ENCODE measurements at places on chromosomes 7 and 10.

- peaks cover 13% of the 10 kb centered on the region for H3K4me1 ChIP-seq
- H3K4me3 ChIP-seq, result no peak overlapping the region
- no peak for DNase-seq
- no peaks in the 10 kb centered on the region for H3K27me3 ChIP-seq
- no peaks in the 10 kb centered on the region for H3K36me3 ChIP-seq
- H3K27ac ChIP-seq, result peak overlapping the region; percentile 89
Observed at GRCh38 chr7:150955519-150956394, 22.4 kb downstream of the KCNH2 start.

DNA sequence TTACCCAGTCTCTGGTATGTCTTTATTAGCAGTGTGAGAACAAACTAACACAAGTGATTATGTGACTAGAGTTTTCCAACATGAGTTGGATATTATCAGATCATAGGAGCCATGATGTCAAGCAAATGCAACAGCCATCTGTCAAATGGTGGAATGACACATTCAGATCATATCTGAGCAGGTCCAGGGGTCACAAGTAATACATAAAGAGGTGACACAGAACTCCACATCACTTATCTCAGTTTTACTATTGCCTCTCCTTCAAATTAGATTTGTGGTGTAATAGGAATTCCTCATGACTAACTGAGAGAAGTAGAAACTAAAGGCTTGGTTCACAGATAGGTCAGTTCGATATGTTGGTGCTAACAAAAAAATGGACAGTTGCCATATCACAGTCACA, 12.2 kb upstream of the SAMD9L start:
- H3K36me3 ChIP-seq, result no peaks in the 10 kb centered on the region
- H3K27me3 ChIP-seq, result peaks cover 54% of the 10 kb centered on the region
- H3K27ac ChIP-seq, result no peak overlapping the region
- DNase-seq, result no peak
- H3K4me1 ChIP-seq, result no peaks in the 10 kb centered on the region

DNA sequence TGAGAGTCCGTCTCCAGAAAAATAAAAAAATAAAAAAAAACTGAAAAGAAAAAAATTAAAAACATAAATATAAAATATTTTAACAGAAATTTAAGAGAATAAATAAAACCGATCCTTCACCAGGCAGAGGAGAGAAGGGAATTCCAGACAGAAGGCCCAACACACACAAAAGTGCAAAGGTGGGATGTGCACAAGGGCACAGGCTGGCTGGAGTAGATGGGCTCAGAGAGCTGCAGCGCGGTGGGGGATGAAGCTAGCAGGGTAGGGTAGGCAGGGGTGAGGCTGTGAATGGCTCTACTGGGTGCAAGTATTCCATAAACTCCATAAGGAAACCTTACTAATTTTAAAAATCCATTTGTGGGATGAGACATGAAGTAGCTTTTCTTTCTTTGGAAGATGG, 15.7 kb upstream of the ARPC1A start:
- no peaks in the 10 kb centered on the region for H3K27me3 ChIP-seq
- H3K36me3 ChIP-seq, result peaks cover 4% of the 10 kb centered on the region
- no peak for DNase-seq
- no peak overlapping the region for H3K4me3 ChIP-seq

DNA sequence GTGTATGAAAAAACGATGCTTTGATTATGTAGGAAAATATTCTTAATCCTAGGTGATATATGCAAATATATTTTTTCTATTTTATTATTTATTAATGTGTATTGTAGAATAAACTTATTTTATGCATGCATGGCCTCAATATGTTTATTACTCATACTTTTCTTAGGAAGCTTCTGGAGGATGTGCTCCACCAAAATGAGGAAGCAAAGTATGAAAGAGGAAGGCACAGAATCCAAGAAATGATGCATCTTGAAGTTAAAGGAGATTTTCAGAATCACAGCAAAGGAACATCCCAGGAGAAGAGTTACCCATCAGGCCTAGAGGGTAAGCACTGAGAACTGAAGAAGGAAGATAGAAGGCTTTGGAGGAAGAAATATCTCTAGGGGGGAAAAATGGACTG, 35.0 kb upstream of the MRPS16 start:
- H3K27ac ChIP-seq, result no peak overlapping the region
- H3K36me3 ChIP-seq, result peaks cover 2% of the 10 kb centered on the region
- no peak overlapping the region for H3K4me3 ChIP-seq
- H3K27me3 ChIP-seq, result no peaks in the 10 kb centered on the region

GRCh38 chr7:130893441-130893894, 159.5 kb upstream of the KLF14 start:
- H3K27me3 ChIP-seq, result no peaks in the 10 kb centered on the region
- H3K27ac ChIP-seq, result no peak overlapping the region
- peaks cover 38% of the 10 kb centered on the region for H3K4me1 ChIP-seq
- H3K4me3 ChIP-seq, result no peak overlapping the region
- no peaks in the 10 kb centered on the region for H3K36me3 ChIP-seq

GRCh38 chr10:132685101-132685891, 100.7 kb downstream of the NKX6-2 start:
- H3K27ac ChIP-seq, result peak overlapping the region; percentile 43
- DNase-seq, result peak; percentile 40
- H3K27me3 ChIP-seq, result peaks cover 7% of the 10 kb centered on the region
- peaks cover 9% of the 10 kb centered on the region for H3K4me1 ChIP-seq
- peaks cover 3% of the 10 kb centered on the region for H3K36me3 ChIP-seq
- no peak overlapping the region for H3K4me3 ChIP-seq

- H3K27me3 ChIP-seq, result no peaks in the 10 kb centered on the region
- peak; percentile 47 for DNase-seq
Observed at GRCh38 chr7:64876792-64877713, 26.0 kb upstream of the ZNF273 start.

GRCh38 chr7:156941393-156942182, 7.9 kb upstream of the NOM1 start:
- H3K27me3 ChIP-seq, result peaks cover 24% of the 10 kb centered on the region
- DNase-seq, result no peak
- no peak overlapping the region for H3K4me3 ChIP-seq

DNA sequence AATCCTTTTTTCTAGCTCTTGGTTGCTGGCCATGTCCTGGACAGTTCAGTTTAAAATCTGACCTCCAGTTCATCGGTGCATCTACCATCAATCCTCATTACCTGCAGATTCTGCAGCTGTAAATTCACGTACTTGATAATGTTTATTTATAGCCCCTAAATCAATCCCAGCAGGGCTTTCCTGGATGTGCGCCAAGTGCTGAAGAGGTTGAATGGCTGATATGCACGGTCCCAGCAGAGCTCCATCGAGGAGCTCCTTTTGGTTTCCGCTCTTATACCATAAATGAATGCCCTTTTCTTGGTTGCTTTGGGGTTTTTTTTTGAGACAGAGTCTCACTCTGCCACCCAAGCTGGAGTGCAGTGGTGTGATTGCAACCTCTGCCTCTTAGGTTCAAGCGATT, 91.2 kb upstream of the CCZ1B start:
- no peaks in the 10 kb centered on the region for H3K36me3 ChIP-seq
- H3K27ac ChIP-seq, result no peak overlapping the region
- peaks cover 3% of the 10 kb centered on the region for H3K27me3 ChIP-seq
- H3K4me3 ChIP-seq, result no peak overlapping the region
- no peaks in the 10 kb centered on the region for H3K4me1 ChIP-seq
- DNase-seq, result no peak

- no peak for DNase-seq
- H3K36me3 ChIP-seq, result no peaks in the 10 kb centered on the region
- H3K4me3 ChIP-seq, result no peak overlapping the region
- no peak overlapping the region for H3K27ac ChIP-seq
Observed at GRCh38 chr10:69438536-69439349, 12.5 kb upstream of the TSPAN15 start.

DNA sequence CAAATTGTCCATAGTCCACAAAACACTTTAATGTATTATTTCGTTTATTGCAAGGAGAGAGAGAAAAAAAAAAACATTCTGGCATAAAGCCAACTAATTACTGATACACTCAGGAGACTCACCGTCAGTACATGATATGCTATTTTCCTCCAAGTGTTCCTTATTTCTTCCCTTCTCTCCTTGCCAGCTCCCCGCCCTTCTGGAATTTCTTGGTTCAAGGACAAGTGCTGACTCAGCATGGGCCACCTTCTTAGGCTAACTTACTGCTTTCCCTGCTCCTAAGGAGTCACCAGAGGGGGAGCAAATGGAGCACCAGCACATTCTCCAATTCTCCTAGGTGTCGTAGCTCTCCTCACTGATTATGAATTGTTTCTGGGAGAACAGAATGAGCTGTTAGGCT, 133.8 kb upstream of the HDAC9 start:
- H3K27me3 ChIP-seq, result no peaks in the 10 kb centered on the region
- H3K27ac ChIP-seq, result no peak overlapping the region
- no peak overlapping the region for H3K4me3 ChIP-seq

DNA sequence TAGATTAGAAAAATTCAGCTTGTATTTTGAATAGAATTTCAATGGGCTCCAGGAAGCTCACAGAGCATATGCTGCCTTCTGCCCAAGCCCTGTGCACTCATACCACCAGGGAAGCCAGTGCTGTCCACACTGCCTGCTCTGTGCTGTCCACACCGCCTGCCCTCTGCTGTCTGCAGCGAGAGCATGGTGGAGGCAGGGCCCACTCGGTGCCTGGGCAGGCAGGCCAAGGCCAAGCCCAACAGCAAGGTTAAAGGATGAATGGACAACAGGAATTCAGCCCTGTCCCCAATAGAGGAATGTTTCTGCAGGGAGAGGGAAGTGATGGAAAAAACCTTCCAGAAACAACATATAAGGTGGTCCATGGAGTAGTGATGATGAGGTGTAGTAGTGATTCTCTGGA, 146.8 kb downstream of the GFRA1 start:
- peaks cover 18% of the 10 kb centered on the region for H3K4me1 ChIP-seq
- no peak overlapping the region for H3K4me3 ChIP-seq
- no peak for DNase-seq
- H3K36me3 ChIP-seq, result peaks cover 14% of the 10 kb centered on the region
- no peaks in the 10 kb centered on the region for H3K27me3 ChIP-seq

- peaks cover 100% of the 10 kb centered on the region for H3K27me3 ChIP-seq
- no peaks in the 10 kb centered on the region for H3K36me3 ChIP-seq
- H3K4me1 ChIP-seq, result peaks cover 30% of the 10 kb centered on the region
- H3K27ac ChIP-seq, result no peak overlapping the region
Observed at GRCh38 chr10:123143162-123143824, 4.6 kb upstream of the HMX2 start.

GRCh38 chr7:80231707-80232106, 97.1 kb downstream of the GNAI1 start:
- H3K36me3 ChIP-seq, result no peaks in the 10 kb centered on the region
- DNase-seq, result no peak
- H3K27me3 ChIP-seq, result no peaks in the 10 kb centered on the region

GRCh38 chr7:131950758-131951157, 394.3 kb upstream of the PODXL start:
- H3K4me1 ChIP-seq, result peaks cover 4% of the 10 kb centered on the region
- H3K4me3 ChIP-seq, result no peak overlapping the region
- no peak for DNase-seq

- no peak overlapping the region for H3K4me3 ChIP-seq
- no peaks in the 10 kb centered on the region for H3K27me3 ChIP-seq
- H3K4me1 ChIP-seq, result peaks cover 12% of the 10 kb centered on the region
- no peak for DNase-seq
Observed at GRCh38 chr10:24929904-24930303, 22.5 kb downstream of the PRTFDC1 start.

- DNase-seq, result no peak
- H3K27me3 ChIP-seq, result no peaks in the 10 kb centered on the region
- no peak overlapping the region for H3K27ac ChIP-seq
- H3K4me3 ChIP-seq, result no peak overlapping the region
Observed at GRCh38 chr10:74835963-74836362, 9.6 kb downstream of the KAT6B start.

GRCh38 chr7:2232766-2233520, at the start of gene MAD1L1:
TSS of gene MAD1L1 (minus strand) at chr7:2232945. CDS start at chr7:2230133, 2,812 bp downstream.
- peaks cover 16% of the 10 kb centered on the region for H3K4me1 ChIP-seq
- peak within 1 kb of the TSS; percentile 97 for H3K27ac ChIP-seq
- DNase-seq, result peak; percentile 89
- peaks cover 8% of the 10 kb centered on the region for H3K36me3 ChIP-seq
- H3K4me3 ChIP-seq, result peak within 1 kb of the TSS; percentile 95
- no peaks in the 10 kb centered on the region for H3K27me3 ChIP-seq

GRCh38 chr7:155945670-155946325, 133.5 kb upstream of the SHH start:
- peaks cover 12% of the 10 kb centered on the region for H3K36me3 ChIP-seq
- H3K4me3 ChIP-seq, result no peak overlapping the region
- peaks cover 22% of the 10 kb centered on the region for H3K4me1 ChIP-seq
- peaks cover 5% of the 10 kb centered on the region for H3K27me3 ChIP-seq
- H3K27ac ChIP-seq, result no peak overlapping the region

GRCh38 chr7:132465516-132465915, 110.8 kb downstream of the PLXNA4 start:
- peak overlapping the region; percentile 7 for H3K27ac ChIP-seq
- H3K27me3 ChIP-seq, result no peaks in the 10 kb centered on the region
- H3K36me3 ChIP-seq, result no peaks in the 10 kb centered on the region
- H3K4me1 ChIP-seq, result peaks cover 13% of the 10 kb centered on the region

GRCh38 chr7:111593343-111593742, 31.1 kb upstream of the IMMP2L start:
- no peak overlapping the region for H3K4me3 ChIP-seq
- no peaks in the 10 kb centered on the region for H3K4me1 ChIP-seq
- H3K36me3 ChIP-seq, result no peaks in the 10 kb centered on the region
- no peaks in the 10 kb centered on the region for H3K27me3 ChIP-seq
- H3K27ac ChIP-seq, result no peak overlapping the region

DNA sequence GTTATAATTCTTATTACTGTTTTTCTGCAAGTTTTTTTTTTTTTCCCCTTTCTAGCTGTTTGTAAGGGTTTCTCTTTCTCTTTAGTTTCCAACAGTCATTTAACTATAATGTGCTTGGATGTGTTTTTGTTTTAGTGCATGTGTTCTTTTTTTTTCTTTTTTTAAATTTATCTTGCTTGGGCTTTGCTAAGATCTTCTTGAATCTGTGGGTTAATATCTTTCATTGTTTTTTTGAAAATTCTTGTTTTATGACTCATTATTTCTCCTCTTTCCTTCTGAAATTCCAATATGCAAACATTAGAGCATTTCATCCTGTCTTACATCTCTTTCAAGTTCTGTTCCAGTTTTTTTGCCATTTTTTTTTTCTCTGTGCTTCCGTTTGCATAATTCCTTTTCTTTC, 5.7 kb upstream of the HK1 start:
- peaks cover 6% of the 10 kb centered on the region for H3K4me1 ChIP-seq
- H3K27me3 ChIP-seq, result peaks cover 3% of the 10 kb centered on the region
- no peak overlapping the region for H3K27ac ChIP-seq
- no peaks in the 10 kb centered on the region for H3K36me3 ChIP-seq
- DNase-seq, result no peak

DNA sequence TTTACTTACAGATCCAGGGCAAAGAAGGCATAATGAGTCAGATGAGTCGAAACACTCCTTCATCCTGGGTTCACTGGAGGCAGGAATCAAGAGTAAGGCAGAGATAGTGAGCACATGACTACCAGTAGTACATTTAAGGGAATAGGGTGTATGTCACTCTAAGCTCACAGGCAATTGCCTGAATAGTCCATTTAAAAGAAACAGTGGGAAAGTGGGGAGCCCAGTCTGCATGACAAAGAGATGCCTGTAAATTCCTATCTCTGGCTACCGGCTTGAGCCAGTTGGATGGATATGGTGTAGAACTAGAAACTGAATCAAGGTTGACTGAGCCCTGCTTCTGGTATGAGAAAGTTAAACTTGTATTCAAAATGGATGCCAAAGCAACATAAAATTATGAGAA, 861.5 kb upstream of the ZWINT start:
- DNase-seq, result no peak
- H3K4me3 ChIP-seq, result no peak overlapping the region
- no peaks in the 10 kb centered on the region for H3K36me3 ChIP-seq
- peaks cover 4% of the 10 kb centered on the region for H3K4me1 ChIP-seq
- no peak overlapping the region for H3K27ac ChIP-seq
- H3K27me3 ChIP-seq, result no peaks in the 10 kb centered on the region
